NB4 (cell line): ENCODE measurements at places on chromosomes 4 and X.

GRCh38 chr4:87530229-87530628, 1.1 kb upstream of the SPARCL1 start:
- DNase-seq = no peak

DNA sequence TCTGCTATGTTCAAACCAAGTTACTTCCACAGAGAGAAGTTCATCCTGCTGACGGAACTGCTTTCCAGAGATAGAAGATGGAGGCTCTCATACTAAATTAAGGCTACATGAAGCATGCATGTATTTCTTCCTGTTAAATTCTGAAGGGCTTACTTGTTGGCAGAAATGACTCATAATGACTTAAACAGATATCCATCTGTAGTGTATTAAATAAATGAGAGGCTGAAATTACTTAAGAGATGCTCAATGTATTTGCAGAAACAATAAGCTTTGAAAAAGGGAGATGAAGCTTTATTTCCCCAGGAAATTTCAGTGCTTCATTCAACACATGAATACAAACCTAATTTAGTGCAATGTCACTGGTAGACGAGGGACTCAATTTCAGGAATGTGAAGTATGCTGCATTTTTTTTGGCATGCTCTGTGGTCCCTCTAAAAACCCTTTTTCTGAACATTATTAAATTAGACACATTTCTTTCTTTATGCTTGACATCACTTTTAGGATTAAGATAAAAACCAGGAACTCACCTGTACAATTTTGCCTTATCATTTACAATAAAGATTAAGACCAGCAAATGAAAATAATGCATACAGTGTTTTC, 759.1 kb upstream of the POU3F4 start:
- no peak for DNase-seq

GRCh38 chr4:7924570-7924969, 15.1 kb downstream of the AFAP1 start:
- DNase-seq = no peak

- DNase-seq = no peak
These were observed 737.5 kb upstream of the NDST4 start for GRCh38 chr4:115850799-115851509.

DNA sequence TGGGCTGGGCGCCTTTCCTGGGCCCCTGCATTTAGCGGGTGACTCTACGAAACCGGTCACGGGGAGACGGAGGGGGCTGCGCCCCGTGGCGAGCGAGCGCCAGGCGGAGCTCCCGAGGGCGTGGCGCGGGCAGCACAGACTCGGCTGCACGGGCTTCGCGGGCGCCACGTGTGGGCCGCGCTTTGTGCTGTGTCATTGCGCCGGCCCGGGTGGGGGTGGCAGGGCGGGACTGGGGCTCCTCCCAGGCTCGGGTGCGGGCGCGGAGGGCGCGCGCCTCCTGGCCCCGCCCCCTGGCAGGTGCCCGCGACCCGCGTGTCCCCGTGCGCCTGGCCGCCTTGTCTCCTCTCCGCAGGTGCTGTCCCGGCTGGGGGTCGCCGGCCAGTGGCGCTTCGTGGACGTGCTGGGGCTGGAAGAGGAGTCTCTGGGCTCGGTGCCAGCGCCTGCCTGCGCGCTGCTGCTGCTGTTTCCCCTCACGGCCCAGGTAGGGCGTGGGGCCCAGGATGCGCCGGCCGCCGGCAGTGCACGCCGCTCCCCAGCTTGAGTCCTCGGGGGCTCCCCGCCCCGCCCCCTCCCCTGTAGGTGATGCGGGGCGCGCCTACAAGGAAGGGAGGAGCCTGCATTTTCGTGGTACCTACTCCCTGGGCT, 651 bp downstream of the UCHL1 start:
- peak; percentile 51 for DNase-seq

GRCh38 chr4:18209448-18209847, 187.9 kb upstream of the LCORL start:
- DNase-seq = no peak
